ENCODE measurements at places on chromosomes 3 and 15. TPM values are rescaled to one million over a fixed set of nuclear protein-coding genes. Genes with fewer than 3 reads are reported as not detected.
A peak's percentile ranks its signal among the peaks of the same experiment; 100 is the strongest.

- DNase-seq = no peak
Measured at GRCh38 chr3:135014566-135014965, 219.5 kb downstream of the EPHB1 start.

DNA sequence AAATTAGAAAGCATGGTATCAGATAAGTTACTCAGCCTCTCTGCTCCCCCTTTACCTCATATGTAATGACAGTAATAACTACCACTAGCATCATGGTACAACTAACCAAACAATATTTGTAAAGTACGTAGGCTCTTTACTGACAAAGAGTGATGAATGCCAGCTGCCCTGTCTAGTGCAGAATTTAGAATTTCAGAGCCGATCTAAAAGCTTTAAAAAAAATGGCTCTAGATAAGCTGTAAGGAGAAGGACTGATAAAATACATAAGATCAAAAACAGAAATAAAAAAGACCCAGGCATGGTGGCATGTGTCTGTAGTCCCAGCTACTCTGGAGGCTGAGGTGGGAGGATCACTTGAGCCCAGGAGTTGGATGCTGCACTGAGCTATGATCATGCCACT lies 424.1 kb downstream of the MAGI1 start:
- DNase-seq = no peak

GRCh38 chr3:145159640-145160039 lies 1001.3 kb downstream of the PLOD2 start:
- DNase-seq = no peak

DNA sequence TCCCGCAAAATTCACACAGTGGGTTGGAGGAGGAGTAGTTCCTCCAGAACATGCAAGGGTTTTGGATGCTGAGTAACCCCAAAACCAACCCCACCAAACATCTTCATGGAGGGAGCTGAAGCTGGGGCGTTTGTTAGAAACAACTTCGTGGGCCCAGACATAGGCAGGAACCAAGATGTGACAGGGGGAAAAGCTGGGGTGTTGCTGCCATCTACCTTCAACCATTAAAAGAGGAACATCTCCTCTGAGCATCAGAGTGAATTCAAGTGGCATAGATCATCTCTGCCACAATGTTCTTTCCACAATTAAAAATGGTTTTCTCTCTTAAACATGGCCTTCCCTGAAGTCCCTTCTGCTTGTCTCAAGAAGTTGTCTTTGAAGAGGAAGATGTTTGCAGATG lies 20.5 kb downstream of the SIDT1 start:
- peak; percentile 14 for DNase-seq

DNA sequence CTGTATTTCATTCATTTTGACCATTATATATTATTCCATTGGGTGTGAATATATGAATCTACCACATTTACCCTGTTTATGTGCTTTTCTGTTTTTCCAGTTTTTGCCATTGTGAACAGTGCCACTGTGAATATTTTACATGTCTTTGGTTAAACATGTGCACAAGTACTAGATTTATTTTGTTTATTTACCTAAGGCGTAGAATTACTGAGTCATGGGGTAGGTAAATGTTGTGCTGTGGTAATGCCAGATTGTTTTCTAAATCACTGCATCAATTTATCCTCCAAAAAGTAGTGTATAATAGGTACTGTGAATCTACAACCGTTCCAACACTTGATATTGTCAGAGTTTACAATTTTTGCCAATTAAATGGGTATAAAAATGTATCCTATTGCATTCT lies 362.1 kb upstream of the AGTR1 start:
- no peak for DNase-seq

- no peak for DNase-seq
Measured at GRCh38 chr15:60076582-60077276, 72.6 kb downstream of the FOXB1 start.

The CHL1 gene
- not detected for total RNA-seq

Data from activated CD4-positive, alpha-beta T cell treated with anti-CD3 and anti-CD28 coated beads, Interleukin-2, amount 10 ng/mL, durations not matched to agents 7 days and 5 days (primary cell).